ENCODE measurements at places on chromosomes 6 and 20.
A peak's percentile ranks its signal among the peaks of the same experiment; 100 is the strongest.

DNA sequence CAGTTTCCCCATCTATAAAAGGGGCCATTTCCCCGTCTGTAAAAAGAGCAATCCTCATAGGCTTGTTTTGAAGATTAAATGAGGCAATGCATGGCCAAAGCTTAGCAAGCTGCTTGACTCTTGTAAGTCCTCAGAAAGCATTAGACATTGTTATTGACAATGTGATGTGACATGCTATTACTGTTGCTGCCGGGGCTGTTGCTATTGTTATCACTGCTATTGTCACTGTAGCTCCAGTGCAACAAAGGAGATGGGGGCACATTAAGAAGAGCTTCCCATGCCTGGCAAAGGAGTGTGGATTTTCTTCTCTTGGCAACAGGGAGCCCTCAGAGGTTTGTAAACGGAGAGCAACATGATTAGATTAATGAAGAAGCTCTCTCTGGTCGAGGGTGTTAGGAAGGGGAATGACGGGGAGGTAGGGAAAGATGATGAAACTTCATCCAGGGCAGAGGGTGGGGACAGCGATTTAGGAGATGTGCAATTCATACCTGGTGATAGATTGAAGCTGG, 33.1 kb upstream of the FAM83D start:
- DNase-seq: no peak

DNA sequence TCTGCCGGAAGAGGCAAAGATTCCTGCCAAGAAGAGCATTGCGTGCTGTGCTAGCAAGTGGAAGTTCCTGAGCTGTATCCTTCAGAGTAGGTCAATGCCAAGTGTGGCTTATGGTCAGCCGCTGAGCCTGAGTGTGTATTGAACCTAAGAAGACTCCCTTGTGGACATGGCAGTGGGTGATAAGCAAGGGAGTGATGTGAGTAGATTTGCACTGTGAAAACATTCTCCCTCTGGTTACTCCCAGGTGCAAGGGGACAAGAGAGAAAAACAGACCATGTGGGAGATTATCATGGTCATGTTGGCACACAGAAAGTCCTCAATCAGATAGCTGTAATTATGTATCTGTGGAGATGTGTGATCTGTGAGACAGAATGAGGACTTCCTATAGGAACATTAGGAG, 6.1 kb upstream of the TMEM74B start:
- DNase-seq: no peak

- no peak for DNase-seq
These were observed 227.4 kb downstream of the TMEM200A start for GRCh38 chr6:130593200-130593599.

GRCh38 chr20:38962928-38963401, 821 bp downstream of the DHX35 start:
- DNase-seq: peak; percentile 14

DNA sequence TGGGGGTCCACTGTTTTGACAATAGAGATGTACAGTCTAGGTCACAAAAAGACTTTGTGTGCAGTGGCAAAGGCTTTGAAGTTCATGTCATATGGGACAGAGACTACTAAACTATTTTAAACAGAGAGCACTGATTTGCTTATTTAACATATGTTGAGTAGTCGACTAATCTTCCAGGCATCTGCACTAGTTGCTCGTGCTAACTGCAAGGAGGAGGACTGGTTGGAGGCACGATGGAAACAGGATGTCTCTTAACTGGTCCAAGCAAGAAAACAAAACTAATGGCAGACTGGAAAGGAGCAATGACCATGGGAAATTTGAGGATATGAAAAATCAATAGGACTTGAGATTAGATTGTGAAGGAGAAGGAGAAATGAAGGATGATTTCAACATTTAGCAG, 28.5 kb upstream of the ERVFRD-1 start:
- DNase-seq: no peak

Measured in SK-MEL-5 (cell line).